Glutamatergic neuron (in vitro differentiated cells): ENCODE measurements at places on chromosomes 6 and 20. TPM values are rescaled to one million over a fixed set of nuclear protein-coding genes. Genes with fewer than 3 reads are reported as not detected.

TAP2 gene
- total RNA-seq: 1.9 TPM

C20orf144 gene
- not detected for total RNA-seq

BFSP1 gene
- 0.69 TPM for total RNA-seq

RFX6 gene
- total RNA-seq: not detected

MYMX gene
- 0.91 TPM for total RNA-seq

CEP43 gene
- 12.1 TPM for total RNA-seq

BTN3A1 gene
- 2.2 TPM for total RNA-seq

BEND6 gene
- 1.2 TPM for total RNA-seq

SLC17A1 gene
- not detected for total RNA-seq

KIF13A gene
- 26.7 TPM for total RNA-seq

TINAG gene
- not detected for total RNA-seq

SCRT2 gene
- total RNA-seq: 28.0 TPM

GMPR gene
- total RNA-seq: 5.0 TPM

TFAP2A gene
- 0.32 TPM for total RNA-seq
